ENCODE measurements at places on chromosomes 7 and 10.

DNA sequence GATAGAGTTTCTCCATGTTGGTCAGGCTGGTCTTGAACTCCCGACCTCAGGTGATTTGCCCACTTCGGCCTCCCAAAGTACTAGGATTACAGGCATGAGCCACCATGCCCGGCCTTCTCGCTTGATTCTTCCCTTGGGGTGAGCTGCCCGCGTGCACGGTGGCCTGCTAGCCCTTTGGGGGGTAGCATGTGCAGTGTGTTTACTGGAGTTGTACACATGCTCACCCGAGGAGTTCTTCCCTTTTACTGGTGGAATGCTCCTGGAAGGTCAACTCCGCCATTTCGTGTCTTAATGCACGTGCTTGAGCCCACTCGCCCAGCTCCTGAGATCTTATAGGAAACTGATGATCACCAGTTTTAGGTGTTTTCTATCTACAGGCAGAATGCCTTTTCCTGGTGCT, 17.0 kb upstream of the ADAMTS14 start:
- no peak for DNase-seq

DNA sequence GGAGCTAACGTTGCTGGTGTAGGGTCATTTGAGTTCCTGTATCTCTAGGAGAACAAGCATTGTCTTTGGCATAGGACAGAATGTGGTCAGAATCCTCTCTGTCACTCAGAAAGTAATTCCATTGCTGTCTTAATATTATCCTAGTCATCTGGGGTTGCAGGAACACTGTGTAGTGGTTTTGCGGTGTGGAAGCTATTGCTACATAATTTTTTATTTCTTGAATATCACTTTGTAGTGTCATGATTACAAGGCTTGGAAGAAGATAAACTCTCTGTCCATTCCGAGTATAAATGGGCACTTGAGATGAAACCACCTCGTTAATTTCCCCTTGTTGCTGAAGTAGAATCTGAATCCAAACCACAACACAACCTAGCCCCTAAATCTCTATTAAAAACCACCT, 919.2 kb downstream of the LRMDA start:
- no peak for DNase-seq

DNA sequence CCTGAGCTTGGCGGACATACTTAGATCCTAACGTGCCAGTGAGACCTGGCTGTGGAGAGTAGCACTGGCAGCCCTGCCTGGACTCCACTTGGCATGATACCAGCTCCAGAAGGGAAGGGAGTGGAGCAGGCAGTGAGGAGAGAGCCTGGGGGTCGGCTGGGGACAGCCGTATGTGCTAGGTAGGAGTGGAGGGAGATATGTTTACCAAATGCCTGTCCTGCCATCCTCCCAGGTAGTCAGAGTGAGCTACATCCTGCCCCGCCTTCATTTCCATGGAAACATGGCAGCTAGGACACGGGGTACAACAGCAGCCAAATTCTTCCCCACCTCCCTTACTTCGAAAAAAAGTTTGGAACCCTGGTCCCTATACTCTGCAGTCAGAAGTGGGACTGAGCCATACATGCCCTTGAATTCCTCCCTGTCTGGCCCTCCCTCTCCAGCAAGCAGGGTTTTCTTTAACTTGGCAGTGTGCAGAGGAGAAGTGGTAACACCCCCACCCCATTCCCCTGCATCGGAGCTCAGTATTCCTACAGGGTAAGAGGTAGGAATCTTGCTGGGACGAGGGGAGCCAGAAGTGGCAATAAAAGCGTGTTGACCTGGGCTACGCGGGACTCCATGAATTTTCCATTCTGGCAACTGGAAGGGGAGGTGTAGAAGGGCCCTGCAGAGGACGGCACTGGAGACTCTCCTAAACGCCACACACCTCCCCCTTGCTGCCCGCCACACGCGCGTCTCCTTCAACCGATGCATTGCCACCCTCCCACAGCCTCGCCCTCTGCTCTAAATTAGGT, 20.0 kb upstream of the SMO start:
- no peak for DNase-seq

DNA sequence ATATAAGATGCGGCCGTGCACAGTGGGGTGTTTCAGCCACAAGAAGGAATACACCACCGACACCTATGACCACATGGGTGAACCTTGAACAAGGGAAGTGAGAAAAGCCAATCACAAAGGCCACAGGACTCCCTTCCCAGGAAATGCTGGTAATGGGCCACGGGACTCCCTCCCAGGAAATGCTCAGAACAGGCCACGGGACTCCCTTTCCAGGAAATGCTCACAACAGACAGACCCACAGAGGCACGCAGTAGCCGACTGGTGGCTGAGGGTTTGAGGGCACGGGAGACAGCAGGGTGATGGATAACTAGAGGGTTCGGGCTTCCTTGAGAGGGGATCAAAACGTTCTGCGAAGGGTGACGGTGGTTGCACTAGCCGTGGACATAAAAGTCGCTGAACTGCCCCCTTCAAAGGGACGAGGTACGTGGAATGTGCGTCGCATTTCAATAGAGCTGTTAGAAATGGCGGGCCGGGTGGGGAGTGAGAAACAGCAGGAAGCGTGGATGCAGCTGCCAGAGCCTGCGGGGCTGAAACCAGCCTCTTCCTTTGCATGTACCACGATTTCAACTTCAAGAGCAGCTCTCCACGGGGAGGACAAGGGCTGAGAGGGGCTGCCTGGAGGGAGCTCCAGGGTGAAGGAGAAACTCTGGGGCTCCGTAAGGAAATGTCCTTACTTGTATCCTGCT, 274.0 kb downstream of the ELFN1 start:
- no peak for DNase-seq

DNA sequence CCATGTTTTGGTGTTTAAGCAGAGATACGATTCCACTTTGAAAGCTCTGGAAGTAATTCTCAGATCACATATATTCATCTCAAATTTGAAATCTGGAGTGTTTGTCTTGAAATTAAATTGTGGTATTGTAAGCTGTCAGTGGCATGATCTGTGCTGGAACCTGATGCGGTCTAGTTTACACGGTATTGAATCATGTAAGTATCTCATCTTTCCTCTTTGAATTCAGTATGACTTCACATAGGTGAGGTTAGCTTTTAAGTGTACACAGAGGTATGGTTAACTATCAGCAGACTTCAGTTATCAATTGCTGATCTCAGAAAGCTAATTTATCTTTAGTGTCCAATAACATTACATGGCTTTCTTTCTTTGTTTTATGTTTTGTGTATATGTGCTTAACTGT, 155.2 kb downstream of the MGMT start:
- no peak for DNase-seq

GRCh38 chr10:29256586-29256985, 32.3 kb upstream of the LYZL1 start:
- DNase-seq, result no peak

DNA sequence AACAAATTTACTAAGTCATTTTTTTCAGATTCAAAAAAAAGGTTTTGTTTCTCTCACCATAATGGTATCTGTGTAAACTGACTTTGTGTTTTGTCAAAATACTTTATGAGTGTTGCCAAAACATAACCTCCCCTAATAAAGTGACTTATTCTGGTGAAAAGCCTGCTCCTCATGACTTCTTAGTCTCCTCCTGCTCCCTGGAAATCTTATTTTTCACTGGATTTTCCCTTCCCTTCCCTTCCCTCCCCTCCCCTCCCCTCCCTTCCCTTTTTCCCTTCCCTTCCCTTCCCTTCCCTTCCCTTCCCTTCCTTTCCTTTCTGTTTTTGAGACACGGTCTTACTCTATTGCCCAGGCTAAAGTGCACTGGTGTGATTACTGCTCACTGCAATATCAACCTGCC, 650.1 kb upstream of the GHITM start:
- DNase-seq, result no peak

- DNase-seq, result no peak
These were observed 7.9 kb upstream of the MYL7 start for GRCh38 chr7:44148961-44149536.

GRCh38 chr7:55065079-55065478, 46.3 kb downstream of the EGFR start:
- DNase-seq, result no peak

- no peak for DNase-seq
These were observed 292.4 kb upstream of the NPSR1 start for GRCh38 chr7:34365611-34366010.

DNA sequence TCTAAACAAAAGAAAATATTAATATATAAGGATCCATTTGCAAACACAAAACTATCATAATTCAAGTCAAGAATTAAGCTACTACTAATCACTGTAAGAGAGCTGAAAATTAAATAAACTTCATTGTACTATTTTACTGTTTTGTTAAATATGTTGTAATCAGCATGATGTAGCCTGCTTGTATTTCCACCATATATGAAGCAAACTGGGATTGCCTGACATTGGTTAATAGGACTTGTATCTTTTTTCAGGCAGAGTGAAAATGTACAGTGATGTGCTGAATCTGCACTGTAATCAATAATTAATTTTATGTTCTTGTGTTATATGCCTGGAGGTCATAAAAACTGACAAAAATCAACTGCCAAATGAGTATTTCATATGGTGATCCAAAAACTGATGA, 25.4 kb downstream of the TRDMT1 start:
- DNase-seq, result no peak

GRCh38 chr10:117492504-117492903, 50.0 kb upstream of the EMX2 start:
- DNase-seq, result no peak

DNA sequence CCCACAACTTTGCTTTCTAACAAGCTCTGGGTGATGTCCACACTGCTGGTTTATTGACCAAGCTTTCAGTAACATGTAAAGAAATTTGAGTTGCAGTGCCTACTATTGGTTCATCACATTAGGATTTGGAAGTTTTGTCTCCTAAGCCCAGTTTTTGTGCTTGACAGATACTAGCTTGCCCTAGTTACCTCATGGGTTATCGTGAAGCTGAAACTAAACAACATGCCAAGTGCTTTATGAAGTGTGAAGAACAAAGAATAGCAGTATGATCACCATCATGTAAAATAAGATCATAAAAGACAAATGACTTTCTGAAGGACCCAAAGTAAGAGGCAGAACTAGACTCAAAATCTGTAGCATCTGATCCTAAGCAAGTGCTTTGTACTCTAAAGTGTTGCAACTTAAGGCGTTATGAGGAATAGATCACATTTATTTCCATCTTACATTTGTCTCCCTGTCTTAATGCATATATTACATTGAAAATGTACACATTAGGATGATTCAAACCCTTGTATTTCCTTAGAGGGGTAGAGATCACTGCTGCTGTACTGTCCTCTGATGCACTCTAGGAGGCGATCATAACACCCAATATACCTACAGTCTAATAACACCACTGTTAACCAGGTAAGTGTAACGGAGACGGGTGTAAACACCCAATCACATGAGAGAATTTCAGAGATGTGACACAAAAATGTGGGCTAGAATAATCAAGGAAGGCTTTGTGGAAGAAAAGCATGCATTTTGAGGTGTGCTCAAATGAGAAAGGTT, 71.3 kb downstream of the NRCAM start:
- DNase-seq, result no peak

DNA sequence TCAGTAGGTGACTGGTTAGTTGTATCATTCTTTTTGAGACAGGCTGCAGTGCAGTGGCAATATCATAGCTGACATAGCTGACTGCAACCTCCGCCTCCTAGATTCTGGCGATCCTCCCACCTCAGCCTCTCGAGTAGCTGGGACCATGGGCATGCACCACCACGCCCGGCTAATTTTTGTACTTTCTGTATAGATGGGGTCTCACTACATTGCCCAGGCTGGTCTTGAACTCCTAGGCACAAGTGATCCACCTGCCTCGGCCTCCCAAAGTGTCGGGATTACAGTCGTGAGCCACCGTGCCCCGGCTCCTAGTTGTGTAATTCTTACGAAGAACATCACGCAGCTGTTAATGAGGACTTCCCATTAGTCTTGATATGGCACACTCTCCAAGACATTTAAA, 123.4 kb upstream of the VKORC1L1 start:
- DNase-seq, result no peak

DNA sequence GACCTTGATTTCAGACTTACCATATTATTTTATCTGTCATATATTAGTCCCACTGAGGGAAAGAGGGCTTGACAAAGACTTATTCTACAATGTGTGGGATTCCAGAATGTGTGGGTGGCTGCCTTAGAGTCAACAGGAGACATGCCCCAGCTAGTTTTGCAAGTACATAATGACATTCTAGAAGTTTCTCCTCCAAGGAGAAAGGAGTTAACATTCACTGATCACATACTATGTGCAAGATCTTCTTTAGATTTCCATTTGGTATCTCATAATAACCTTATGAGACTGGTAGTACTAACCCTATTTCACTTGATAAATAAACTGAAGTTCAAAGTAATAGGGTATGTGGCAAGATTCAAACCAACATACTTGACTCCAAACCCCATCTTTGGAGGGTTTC, 25.2 kb downstream of the IRF5 start:
- no peak for DNase-seq

DNA sequence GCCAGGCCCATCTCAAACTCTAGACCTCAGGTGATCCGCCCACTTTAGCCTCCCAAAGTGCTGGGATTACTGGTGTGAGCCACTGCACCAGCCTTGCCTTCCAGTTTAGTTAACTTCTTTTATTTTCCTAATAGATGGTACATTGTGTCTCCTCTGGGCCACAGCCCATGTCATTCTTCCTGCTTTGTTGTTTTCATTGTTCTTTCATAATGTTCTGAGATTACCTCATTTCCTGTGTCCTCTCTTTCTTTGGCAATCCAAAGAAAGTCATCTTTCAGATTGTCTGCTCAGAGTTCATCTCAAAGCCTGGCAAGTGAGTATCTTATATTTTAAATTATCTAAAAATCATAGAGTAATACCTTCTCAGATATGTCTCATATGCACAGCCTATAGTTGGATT, at the start of gene OLAH:
Gene OLAH, plus strand, starts transcription at position 270 of the 400 bp plus-strand sequence. CDS start 3,346 bp downstream, outside the sequence.
- no peak for DNase-seq

GRCh38 chr7:18684916-18685315, 189.4 kb downstream of the HDAC9 start:
- no peak for DNase-seq

GRCh38 chr7:66163186-66163610, 41.9 kb upstream of the TPST1 start:
- no peak for DNase-seq

GRCh38 chr7:90383861-90384260, 19.4 kb upstream of the CLDN12 start:
- no peak for DNase-seq

- no peak for DNase-seq
These were observed 143.5 kb upstream of the ZMIZ1 start for GRCh38 chr10:78925275-78925674.

- DNase-seq, result no peak
These were observed 606.2 kb downstream of the PCDH15 start for GRCh38 chr10:54194806-54195205.

DNA sequence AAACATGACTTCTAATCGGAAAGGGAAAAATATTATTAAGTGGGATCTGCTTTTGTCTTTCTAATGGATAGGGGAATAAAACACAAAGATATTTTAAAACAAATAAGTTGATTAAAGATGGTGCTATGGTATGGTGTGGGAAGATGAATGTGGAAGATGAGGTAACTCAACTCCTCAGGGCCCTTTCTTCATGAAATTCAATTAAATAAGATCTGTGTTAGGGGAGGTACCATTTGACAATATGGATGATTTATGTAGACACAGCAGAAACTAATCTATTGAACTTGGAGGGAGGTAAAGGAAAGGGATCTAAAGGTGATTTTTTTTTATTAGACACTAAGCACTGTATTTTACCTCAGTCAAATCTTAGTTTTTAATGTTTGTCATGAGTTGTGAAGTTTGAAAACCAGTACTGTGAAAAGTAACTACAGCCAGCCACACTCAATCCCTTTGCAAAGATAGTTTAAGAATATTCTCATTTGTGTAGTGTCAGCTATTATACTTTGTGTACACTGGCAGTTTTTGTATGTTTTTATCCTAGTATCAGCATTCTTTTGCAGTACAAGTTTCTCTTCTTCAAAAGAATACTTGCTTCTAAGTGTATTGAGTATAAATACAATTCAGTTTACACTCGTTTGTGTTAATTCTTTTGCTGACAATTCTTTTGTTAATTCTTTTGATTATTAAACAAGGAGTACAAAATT, 151.3 kb downstream of the PHF14 start:
- DNase-seq, result no peak
